Glutamatergic neuron (in vitro differentiated cells): ENCODE measurements at places on chromosomes 7 and 10. TPM values are rescaled to one million over a fixed set of nuclear protein-coding genes. Genes with fewer than 3 reads are reported as not detected.
A peak's percentile ranks its signal among the peaks of the same experiment; 100 is the strongest.

The CLDN4 gene
- total RNA-seq: 0.54 TPM

DNA sequence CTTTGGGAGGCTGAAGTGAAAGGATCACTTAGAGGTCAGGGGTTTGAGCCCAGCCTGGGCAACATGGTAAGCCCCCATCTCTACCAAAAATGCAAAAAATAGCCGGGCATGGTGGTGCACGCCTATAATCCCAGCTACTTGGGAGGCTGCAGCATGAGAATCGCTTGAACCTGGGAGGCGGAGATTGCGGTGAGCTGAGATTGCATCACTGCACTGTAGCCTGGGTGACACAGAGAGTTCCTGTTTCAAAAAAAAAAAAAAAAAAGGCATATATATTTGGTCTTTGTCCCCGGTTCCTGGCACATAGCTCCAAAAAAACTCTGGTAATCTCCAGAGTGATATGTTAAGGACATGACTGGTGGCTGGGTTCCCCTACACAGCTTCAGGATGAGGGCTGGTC, 147.3 kb downstream of the SEC23IP start:
- no peak overlapping the region for H3K4me3 ChIP-seq
- no peak for DNase-seq
- H3K36me3 ChIP-seq: no peaks in the 10 kb centered on the region

The AGMO gene
- total RNA-seq: 1.2 TPM

DNA sequence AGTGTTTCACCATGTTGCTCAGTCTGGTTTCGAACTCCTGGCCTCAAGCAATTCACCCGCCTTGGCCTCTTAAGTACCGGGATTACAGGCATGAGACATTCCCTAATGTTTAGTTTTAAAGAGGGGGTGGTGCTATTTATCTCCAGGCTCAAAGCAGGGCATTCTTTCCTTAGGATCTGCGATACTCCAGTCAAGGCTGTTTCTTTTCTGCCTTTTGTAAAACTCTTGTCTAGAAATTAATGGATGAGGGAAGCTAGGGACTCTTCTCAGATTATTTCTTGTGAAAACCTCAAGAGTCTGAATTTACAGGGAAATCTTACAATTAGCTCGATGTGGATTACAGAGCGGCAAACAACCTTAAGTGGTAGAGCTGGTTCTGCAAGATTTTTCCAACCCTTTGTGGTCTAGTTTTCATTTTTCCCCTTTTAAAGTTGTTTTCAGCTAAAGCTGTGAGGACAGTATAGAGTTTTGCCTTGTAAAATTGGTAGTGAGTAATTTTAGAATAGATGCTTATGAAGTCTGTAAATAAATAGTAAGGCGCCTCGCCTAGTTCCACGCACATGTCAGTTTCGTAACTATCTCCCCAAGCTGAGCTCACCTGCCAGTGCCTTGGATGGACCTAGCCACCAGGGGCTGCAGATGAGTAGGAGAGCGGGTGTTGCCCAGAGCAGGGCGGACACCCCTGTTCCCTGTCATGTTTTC, 53.1 kb downstream of the CUX1 start:
- H3K4me1 ChIP-seq: peaks cover 26% of the 10 kb centered on the region
- peak overlapping the region; percentile 11 for H3K27ac ChIP-seq
- no peak overlapping the region for H3K4me3 ChIP-seq
- no peak for DNase-seq

DNA sequence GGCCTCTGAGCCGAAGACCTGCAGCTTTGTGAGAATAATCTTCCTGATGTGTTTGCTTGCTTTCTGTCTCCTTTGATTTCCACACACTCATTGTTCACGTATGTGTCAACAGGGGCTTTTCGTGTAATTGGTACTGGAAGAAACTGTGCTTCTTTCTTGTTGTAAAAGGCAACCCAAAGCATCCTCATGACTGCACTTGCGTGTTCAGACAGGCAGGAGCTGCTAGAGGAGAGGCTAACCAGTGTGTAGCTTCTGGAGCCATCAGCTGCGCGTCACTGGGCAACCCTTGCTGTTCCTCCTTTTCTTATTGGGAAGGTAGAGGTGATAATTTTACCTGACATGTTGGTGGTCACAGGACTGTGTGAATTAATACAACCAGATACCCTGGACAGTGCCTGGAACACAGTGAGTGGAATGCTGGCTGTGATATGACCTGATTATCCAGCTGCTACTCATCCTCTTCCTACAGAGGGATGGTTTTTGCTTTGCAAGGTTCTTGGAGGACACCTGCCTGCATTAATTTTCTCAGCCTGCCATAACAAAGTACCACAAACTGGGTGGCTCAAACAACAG, 213.0 kb downstream of the ABCA13 start:
- no peak for DNase-seq
- H3K36me3 ChIP-seq: no peaks in the 10 kb centered on the region
- no peak overlapping the region for H3K4me3 ChIP-seq
- no peaks in the 10 kb centered on the region for H3K4me1 ChIP-seq
- no peak overlapping the region for H3K27ac ChIP-seq
- H3K27me3 ChIP-seq: no peaks in the 10 kb centered on the region

GRCh38 chr7:106152313-106152665, 40.2 kb upstream of the SYPL1 start:
- no peak overlapping the region for H3K27ac ChIP-seq
- H3K36me3 ChIP-seq: peaks cover 4% of the 10 kb centered on the region
- H3K4me3 ChIP-seq: no peak overlapping the region
- no peaks in the 10 kb centered on the region for H3K4me1 ChIP-seq
- no peaks in the 10 kb centered on the region for H3K27me3 ChIP-seq
- DNase-seq: no peak

- peaks cover 8% of the 10 kb centered on the region for H3K4me1 ChIP-seq
- H3K4me3 ChIP-seq: peak overlapping the region; percentile 81
- peak overlapping the region; percentile 85 for H3K27ac ChIP-seq
- H3K36me3 ChIP-seq: no peaks in the 10 kb centered on the region
- DNase-seq: peak; percentile 25
Observed at GRCh38 chr7:125563557-125563956, 633.9 kb upstream of the POT1 start.

The NPSR1 gene
- not detected for total RNA-seq

GRCh38 chr10:91590904-91591796, 41.7 kb downstream of the PPP1R3C start:
- DNase-seq: peak; percentile 46
- H3K4me3 ChIP-seq: peak overlapping the region; percentile 81
- no peaks in the 10 kb centered on the region for H3K36me3 ChIP-seq
- peak overlapping the region; percentile 100 for H3K27ac ChIP-seq
- H3K4me1 ChIP-seq: peaks cover 62% of the 10 kb centered on the region

- H3K36me3 ChIP-seq: peaks cover 33% of the 10 kb centered on the region
- DNase-seq: no peak
- no peaks in the 10 kb centered on the region for H3K4me1 ChIP-seq
Observed at GRCh38 chr7:99525713-99526440, 21.4 kb downstream of the ZKSCAN5 start.

The FAM25C gene
- not detected for total RNA-seq

DNA sequence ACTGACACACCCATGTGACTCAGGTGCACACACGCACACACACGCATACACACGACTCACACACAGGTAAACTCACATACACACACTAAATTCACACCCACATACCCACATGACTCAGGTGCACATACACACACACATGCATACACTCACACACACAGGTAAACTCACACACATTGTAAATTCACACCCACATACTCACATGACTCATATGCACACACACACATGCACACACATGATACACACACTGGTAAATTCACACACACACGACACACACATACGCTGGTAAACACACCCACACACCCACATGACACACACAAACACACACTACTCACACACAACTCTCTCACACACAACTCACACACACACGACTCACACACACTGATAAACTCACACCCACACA, 63.6 kb downstream of the TCERG1L start:
- H3K4me1 ChIP-seq: no peaks in the 10 kb centered on the region
- no peak overlapping the region for H3K4me3 ChIP-seq
- no peaks in the 10 kb centered on the region for H3K36me3 ChIP-seq
- no peak overlapping the region for H3K27ac ChIP-seq
- no peaks in the 10 kb centered on the region for H3K27me3 ChIP-seq

- no peak for DNase-seq
- no peak overlapping the region for H3K4me3 ChIP-seq
- H3K27me3 ChIP-seq: peaks cover 4% of the 10 kb centered on the region
- H3K4me1 ChIP-seq: no peaks in the 10 kb centered on the region
Observed at GRCh38 chr10:116668446-116668845, 47.7 kb downstream of the PNLIPRP2 start.

GRCh38 chr7:67343572-67343971, 346.9 kb downstream of the TYW1 start:
- H3K36me3 ChIP-seq: peaks cover 9% of the 10 kb centered on the region
- no peak overlapping the region for H3K27ac ChIP-seq
- H3K4me1 ChIP-seq: peaks cover 5% of the 10 kb centered on the region

The MYL10 gene
- total RNA-seq: not detected

GRCh38 chr7:318878-319661, 29.1 kb downstream of the FOXL3 start:
- peak; percentile 6 for DNase-seq
- H3K27me3 ChIP-seq: peaks cover 8% of the 10 kb centered on the region
- no peak overlapping the region for H3K4me3 ChIP-seq
- H3K4me1 ChIP-seq: peaks cover 10% of the 10 kb centered on the region

The TRIM73 gene
- total RNA-seq: 11.2 TPM

DNA sequence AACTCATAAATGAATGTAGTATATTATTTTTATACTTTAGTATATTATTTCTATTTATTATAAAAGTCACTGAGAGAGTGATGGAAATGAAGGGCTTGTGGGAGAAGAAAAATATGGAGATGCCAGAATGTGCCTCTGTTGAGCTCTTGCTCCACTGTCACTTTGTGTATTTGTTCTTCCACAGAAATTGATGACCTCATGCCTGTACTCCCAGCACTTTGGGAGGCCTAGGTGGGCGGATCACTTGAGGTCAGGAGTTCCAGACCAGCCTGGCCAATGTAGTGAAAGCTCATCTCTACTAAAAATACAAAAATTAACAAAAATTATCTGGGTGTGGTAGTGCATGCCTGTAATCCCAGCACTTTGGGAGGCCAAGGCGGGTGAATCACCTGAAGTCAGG, 76.4 kb upstream of the STK17A start:
- peaks cover 31% of the 10 kb centered on the region for H3K36me3 ChIP-seq
- H3K27me3 ChIP-seq: no peaks in the 10 kb centered on the region
- no peak for DNase-seq

GRCh38 chr10:69749178-69750010, 52.3 kb upstream of the COL13A1 start:
- H3K27ac ChIP-seq: no peak overlapping the region
- H3K4me1 ChIP-seq: no peaks in the 10 kb centered on the region
- H3K27me3 ChIP-seq: peaks cover 5% of the 10 kb centered on the region

DNA sequence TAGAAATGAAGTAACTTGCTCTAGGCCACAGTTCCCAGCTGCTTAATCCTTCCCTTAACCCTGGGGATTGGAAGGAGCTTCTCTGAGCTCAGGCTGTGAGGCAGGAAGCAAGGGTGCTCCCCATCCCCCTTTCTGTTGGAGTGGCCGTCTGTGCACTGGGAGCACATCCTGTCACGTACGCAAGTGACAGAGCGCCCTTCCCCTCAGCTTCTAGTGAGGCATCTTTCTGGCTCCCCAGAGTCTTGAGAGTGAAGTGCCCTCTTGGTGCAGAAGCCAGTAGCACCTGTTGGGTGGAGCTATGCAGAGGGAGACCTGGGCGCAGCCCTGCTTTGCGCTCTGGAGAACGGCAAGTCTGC, 47.8 kb downstream of the SHH start:
- H3K4me1 ChIP-seq: peaks cover 55% of the 10 kb centered on the region
- peak overlapping the region; percentile 98 for H3K27ac ChIP-seq
- DNase-seq: peak; percentile 49
- H3K4me3 ChIP-seq: peak overlapping the region; percentile 76
- H3K27me3 ChIP-seq: peaks cover 8% of the 10 kb centered on the region

The UNCX gene
- 106 TPM for total RNA-seq

DNA sequence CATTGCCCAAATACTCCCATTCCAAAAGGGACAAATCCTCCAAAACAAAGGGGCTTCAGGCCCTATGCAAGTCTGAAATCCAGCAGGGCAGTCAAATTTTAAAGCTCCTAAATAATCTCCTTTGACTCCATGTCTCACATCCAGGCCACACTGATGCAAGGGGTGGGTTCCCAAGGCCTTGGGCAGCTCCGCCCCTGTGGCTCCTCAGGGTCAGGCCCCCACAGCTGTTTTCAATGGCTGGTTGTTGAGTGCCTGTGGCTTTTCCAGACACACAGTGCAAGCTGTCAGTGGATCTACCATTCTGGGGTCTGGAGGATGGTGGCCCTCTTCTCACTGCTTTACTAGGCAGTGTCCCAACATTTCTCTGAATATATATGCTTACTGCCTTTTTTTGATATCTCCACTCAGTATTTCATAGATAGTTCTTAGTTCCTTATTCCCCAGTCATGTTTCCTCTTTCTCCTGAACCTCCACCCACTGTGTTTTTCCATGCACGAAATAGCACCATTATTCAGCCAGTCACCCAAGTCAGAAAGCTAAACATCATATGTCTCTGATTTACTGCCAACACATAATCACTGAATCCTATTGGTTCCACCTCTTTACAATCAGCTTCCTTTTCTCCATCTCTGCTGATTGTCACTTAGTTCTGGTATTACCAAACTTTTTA, 172.6 kb upstream of the CACNA2D1 start:
- no peak overlapping the region for H3K27ac ChIP-seq
- peaks cover 4% of the 10 kb centered on the region for H3K36me3 ChIP-seq
- no peak overlapping the region for H3K4me3 ChIP-seq
- DNase-seq: no peak
- H3K4me1 ChIP-seq: peaks cover 5% of the 10 kb centered on the region

DNA sequence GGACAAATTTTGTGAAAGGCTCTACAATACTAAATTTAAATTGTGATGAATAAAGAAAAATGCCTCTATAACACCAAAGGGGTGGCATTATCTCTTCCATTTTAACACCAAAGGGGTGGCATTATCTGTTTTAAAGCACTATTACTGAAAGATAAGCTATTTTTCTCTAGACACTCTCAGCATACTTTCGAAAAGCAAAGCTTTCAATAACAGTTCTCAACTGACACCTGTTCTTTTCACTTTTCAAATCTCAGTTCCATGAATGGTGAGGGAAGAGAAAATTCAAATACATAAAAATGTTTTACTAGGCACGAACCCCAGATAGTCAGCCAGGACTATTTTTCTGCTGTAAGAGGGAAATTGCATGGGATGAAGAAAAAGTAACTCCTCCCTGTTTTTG, 103.8 kb downstream of the CPEB3 start:
- H3K27me3 ChIP-seq: no peaks in the 10 kb centered on the region
- H3K27ac ChIP-seq: no peak overlapping the region
- H3K4me3 ChIP-seq: no peak overlapping the region

DNA sequence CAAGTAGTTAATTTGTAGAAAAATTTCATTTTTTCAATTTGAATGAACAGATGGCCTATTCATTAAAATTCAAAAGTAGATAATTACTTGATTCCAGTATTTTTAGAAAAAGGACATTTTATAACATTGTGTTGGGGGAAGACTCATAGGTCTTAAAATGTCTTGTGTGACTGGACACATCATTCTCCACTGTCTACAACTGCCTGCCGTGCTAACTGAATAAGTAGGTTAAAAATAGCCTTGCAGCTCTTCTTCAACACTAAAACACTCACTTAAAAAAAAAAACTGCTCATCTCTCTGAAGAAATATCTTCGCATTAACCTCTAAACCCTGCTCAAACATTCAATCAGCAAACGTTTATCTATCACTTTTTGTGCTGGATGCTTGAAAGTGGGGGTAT, 253.8 kb downstream of the CSTF2T start:
- no peaks in the 10 kb centered on the region for H3K36me3 ChIP-seq
- DNase-seq: no peak
- H3K4me3 ChIP-seq: no peak overlapping the region

The HMX2 gene
- total RNA-seq: not detected

The GNAI1 gene
- total RNA-seq: 61.9 TPM
